ENCODE measurements at places on chromosomes 2 and 18.
A peak's percentile ranks its signal among the peaks of the same experiment; 100 is the strongest.

- no peak for DNase-seq
Observed at GRCh38 chr18:28652654-28653053, 475.7 kb upstream of the CDH2 start.

DNA sequence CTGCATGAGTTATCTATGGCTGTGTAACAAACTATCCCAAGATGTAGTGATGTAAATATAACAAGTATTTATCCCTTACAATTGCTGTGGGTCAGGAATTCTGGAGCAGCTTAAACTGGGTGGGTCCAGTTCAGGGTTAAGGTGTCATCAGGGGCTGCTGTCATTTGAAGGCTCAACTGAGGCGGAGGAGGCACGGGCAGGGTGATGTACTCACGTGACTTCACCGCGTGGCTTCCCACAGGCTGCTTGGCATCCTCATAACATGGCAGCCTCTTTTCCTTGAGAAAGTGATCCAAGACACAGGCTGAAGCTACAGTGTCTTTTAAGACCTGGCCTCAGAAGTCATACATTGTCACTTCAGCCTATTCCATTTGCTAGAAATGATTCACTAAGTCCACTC, 125.8 kb downstream of the PTGR3 start:
- DNase-seq = no peak

DNA sequence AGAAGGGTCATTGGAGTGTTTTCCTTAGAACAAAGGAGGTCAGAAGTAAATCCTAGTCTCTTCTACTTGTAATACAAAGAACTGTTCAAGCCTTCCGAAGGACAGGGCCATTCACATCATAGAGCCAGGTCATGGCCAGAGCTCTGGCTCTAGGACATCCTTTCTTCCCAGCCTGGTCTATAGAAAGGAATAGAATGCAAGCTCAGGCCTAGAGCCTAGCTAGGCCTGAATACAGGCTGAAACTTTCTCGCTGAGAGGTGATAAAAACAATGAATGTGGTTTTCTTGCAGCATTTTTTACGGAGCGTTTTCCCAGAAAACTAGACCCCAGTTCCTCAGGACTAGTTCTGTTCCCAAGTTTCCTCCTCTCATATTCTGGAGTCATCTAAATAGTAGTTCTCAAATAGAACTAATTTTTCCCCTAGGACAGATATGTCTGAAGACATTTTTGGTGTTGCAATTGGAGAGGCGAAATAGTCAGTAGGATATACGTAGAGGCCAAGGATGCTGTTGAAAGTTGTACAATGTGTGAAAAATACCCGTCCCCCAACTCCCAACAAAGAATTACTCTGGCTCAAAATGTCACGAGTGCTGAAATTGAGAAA, 6.8 kb downstream of the UGT1A6 start:
- no peak for DNase-seq

DNA sequence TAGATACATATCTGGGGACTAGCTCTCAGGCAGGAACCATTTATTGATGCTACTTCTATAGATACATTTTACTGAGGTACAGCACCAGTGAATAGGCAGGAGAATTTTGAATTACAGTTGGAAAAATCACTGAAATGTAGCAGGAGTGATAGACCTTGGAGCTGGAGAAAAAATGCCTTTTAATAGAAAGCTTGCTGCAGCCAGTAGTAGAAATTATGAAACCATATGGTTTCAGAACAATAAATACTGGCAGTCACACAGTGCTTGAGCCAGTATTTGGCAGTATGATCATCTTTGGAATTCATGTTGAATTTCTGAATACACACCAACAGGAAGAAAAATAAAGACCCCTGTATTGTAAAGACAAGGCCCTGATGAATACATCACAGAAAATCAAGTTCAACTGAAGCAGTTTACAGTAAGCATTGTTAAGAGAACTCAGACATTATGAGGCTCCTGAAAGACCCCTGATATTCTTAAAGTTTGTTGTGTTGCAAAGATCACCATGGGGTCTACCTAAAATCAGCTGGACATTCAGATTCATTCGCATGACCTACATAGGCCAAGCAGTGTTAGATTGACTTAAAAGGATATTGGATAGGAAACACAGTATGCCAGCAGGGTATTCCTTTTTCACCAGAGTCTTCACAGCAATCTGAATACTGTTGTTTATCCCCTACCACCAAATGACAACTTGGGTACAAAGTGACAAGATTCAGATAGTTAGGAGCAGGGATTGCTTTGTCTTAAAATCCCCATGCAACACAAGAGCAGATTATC, 139.0 kb downstream of the EHBP1 start:
- no peak for DNase-seq

DNA sequence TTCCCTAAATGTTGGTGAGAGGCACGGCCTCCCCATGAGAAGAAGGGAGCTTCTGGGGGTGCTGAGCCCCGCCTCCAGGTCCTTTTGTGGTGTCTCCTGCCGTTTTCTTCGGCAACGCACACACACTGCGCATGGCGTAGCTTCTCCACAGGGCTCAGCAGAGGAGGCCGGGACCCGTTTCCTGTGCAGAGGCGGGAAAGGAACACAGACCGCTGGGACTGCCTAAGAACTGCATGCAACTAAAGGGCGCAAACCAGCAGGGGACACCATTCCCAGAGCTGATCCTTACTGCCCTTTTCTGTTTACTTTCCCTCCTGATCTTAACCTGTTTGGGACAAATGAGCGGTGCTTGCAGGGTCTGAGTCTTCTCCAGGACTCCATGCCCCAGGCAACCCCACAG, 90.3 kb upstream of the CAPN13 start:
- no peak for DNase-seq

- DNase-seq = no peak
Observed at GRCh38 chr2:240463866-240464481, 28.5 kb downstream of the GPC1 start.

GRCh38 chr18:3872641-3873040, 422.7 kb downstream of the TGIF1 start:
- no peak for DNase-seq

DNA sequence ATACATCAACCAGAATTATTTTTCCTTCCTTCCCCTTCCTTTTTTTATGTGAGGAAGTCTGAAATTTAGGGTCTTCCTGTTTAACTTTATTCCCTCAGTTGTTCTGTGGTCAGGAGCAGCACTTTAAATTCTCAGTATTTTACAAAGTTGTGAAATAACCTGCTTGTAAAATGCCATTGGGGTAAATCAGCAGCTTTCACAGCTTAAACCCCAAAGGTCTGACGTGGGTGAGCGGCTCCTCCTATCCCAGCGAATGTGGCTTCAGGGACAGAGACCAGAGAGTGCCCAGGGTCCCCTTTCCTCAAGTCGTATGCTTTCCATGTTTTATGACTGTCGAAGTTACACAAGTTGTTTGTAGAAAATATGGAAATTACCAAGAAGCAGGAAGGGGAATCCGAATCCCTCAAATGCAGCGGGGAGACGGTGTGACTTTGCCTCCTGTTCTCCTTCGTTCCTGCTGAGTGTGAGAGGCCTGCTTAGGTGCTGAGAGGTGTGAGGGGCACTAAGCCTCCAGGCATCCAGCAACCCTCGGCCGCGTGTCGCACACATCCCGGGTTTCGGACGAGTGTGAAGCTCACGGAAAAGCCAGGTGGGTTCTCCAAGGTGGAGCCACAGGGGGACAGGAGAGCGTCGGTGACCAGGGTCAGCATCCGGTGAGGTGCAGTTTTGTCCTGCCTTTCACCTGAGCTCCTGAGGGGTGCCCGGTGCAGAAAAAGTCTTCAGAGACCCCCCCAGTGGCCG, 10.8 kb upstream of the KCNG2 start:
- DNase-seq = no peak

DNA sequence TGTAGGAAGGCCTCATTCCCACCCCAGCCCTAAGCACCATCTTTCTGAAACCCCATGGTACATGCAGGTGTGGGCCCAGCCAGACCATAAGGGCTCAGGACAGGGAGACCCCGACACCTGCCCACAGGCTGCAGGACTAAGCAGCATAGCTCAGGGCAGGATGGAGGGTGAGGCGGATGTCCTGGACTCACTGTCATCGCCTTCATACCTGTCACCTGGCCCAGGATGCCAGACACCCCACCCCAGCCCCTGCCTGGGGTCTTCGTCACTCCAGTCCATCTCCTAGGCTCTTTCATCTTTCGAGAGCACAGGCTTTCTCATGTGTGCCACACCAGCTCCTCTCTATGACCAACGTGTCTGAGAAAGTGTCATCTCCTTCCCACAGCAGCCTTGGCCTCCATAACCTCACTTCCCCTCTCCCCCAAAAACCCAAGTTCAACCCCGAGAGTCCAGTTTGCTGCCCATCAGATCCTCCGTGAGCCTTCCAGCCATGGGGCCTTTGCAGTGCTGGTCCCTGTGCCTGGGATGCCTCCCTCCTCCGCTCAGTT, 71.5 kb downstream of the EMX1 start:
- DNase-seq = no peak

- no peak for DNase-seq
Observed at GRCh38 chr2:217981971-217982370, 20.8 kb downstream of the TNS1 start.

GRCh38 chr2:169397697-169398096, 35.4 kb upstream of the LRP2 start:
- peak; percentile 46 for DNase-seq

DNA sequence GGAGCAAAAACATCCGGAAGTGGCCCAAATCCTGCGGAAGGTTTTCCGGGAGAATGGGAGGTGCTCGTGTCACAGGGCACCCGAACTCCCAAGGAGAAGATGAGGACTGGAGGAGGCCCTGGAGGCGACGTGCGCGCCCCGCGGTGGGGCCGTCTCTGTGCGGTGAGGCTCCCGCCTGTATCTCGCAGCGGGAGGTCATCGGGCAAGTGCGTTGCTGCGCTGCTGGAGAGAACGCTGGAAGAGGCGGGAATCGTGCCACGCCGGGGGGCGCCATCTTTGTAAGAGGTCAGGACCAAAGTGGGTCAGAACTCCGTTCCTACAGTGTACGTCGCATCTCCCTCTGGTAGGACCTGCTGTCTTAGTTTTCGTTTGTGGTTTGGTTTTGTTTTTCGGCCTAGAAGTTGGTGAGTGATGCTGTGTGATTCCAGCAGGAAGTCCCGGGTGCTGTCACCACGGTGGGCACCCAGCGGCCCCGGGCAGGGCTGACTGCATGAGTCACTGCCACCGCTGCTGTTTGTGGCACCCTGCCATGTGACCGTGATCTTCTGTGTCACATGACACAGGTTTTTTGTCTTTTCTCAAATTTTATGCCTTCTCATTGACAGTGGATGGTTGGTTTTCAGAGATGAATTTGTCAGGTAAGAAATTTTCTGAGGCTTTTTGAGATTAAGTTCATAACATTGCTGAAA, 21.5 kb upstream of the ATP9B start:
- DNase-seq = no peak

- peak; percentile 24 for DNase-seq
Observed at GRCh38 chr2:9594366-9595054, 36.3 kb downstream of the YWHAQ start.

DNA sequence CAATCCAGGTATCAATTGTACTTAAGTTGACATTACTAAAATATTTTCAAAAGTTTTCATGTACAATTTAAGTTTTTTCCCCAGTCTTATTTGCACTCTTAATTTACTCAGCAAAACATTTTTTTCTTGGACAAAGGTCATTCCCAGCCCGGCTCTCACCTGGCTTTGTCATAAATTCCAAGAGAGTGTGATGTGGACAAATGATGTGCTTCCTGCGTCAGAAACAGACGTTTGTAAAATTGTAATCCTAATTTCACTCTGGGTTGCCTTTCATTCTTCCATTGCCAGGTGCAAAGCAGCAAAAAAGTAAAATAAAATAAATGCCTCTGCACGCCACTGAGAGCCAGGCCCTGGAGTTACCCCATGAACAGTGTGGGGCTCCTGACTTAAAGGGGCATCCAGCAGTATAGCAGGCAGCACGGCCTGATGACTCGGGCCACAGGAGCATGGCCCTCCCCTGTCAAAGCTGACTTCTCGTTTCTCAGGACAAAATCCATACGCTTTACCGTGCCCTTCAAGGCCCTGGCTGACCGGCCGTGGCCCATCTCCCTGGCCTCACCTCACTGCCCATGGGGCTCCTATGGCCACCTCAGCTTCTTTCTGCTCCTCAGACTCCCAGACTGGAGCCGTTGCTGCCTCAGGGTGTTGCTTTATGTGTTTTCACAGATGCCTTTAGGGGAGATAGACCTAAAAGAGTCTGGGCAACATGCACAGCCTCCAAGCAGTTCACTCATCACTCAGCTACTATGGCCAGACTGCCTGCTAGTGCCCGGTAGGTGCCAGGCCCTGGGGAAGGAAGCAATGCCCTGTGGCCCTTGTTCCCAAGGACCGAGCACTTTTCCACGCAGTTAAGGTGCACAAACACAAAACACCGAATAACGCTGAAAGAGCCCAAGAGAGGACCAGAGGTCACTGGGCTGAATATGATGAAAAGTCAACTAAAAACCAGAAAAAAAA, 7.6 kb upstream of the TMEM185B start:
- peak; percentile 80 for DNase-seq

GRCh38 chr18:32437100-32437834, 33.4 kb downstream of the GAREM1 start:
- DNase-seq = no peak

DNA sequence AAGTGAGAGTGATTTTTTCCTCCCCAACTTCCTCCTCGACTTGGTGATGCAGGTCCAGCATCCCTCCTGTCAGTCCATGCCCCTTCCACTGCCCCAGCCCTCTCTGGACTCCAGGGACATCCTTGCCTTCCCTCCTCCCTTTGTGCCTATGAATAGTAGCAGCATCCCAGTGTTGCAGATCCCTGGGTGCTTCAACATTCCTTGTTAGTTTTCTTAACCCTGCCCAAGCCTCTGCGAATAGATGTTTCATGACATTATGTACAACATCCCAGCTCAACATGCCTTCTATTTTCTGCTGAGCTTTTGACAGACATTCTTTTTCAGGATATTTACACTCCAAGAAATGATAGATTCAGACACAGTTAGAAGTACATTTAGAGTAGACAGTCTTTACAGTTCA, 35.3 kb upstream of the CCDC150 start:
- no peak for DNase-seq

DNA sequence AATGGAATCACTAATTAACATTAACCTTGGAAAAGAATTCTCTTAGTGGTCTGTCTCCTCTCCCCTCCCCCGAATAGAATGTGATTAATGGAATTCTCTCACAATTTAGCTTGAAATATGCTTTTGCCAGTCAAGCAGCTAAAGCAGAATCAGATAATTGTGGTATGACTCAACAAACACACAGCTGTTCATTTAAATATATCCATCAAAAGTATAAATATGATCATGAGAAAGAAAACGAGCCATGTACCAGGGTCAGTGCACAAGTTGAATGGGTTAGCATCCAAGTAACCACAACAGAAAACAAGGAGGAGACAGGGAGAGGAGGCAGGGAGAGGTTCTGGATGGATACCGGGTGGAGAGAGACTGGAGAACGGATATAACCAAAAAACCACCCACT, 66.9 kb downstream of the ACVR1 start:
- no peak for DNase-seq

All from small intestine (tissue), 16 donors.